ENCODE measurements at places on chromosomes 3 and 15. TPM values are rescaled to one million over a fixed set of nuclear protein-coding genes. Genes with fewer than 3 reads are reported as not detected.
A peak's percentile ranks its signal among the peaks of the same experiment; 100 is the strongest.

Gene ANKRD63
- not detected for total RNA-seq

Gene CNTN6
- 0.47 TPM for total RNA-seq

- no peak overlapping the region for H3K4me3 ChIP-seq
- no peak for DNase-seq
- H3K36me3 ChIP-seq: no peaks in the 10 kb centered on the region
- no peaks in the 10 kb centered on the region for H3K27me3 ChIP-seq
- no peaks in the 10 kb centered on the region for H3K4me1 ChIP-seq
Measured at GRCh38 chr15:99981191-99981647, 248.0 kb upstream of the LYSMD4 start.

GRCh38 chr15:33211176-33211808 lies 16.8 kb upstream of the FMN1 start:
- DNase-seq: no peak
- no peak overlapping the region for H3K4me3 ChIP-seq
- H3K36me3 ChIP-seq: no peaks in the 10 kb centered on the region
- H3K4me1 ChIP-seq: no peaks in the 10 kb centered on the region

DNA sequence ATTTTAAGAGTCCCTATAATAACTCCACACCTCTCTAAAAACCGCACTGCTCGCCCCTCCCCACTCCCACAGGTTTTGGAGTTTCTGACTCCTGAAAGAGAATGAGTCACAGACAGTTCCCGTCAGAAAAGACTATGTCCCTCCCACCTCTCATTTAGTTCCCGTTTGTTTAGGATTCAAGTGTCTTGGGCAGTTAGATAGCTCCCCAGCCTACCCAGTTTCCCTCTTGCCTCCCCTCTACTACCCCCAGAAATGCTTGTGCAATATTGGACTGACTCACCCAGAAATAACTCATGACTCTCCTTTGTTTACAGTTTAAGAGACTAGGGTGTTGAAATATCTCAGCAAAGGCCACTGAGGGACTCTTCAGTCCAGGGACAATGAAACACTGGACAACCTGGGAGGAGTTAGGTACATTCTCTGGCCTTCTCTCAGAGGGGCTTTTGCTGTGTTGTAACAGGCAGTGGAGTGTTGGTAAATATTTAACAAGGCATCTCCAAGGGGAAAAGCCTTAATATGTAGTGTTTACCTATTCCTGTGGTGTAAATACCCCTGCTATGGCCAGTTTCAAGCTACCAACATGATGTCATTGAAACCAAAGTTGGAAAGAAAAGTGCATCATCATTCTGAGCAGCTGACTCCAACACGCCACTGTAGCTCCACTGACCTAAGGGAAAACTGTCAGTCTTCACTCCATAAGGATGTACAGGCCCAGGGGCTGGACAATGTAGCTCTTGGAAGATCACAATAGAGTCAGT lies 96.1 kb upstream of the CHD2 start:
- H3K4me1 ChIP-seq: no peaks in the 10 kb centered on the region
- DNase-seq: no peak
- H3K27ac ChIP-seq: peak overlapping the region; percentile 63

DNA sequence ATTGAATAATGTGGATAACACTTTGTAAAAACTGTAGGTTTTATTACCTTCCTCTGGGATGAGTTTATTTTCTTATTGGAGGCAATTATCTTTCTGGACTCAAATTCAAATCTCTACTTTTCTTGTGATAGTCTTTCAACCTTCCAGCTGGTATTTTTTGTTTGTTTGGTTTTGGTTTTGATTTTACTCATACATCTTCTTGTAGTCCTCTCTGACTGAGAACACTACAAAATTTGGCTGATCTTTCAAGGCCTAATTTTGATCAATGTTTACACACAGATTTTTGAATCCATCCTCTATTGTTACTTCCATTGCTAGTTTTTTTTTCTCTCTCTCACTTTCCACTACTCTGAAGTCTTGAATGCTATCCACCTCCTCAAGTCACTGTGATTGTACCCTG lies 303.8 kb upstream of the NECTIN3 start:
- H3K36me3 ChIP-seq: no peaks in the 10 kb centered on the region
- H3K4me1 ChIP-seq: no peaks in the 10 kb centered on the region
- no peak overlapping the region for H3K27ac ChIP-seq

Gene LRRC31
- total RNA-seq: 15.6 TPM

DNA sequence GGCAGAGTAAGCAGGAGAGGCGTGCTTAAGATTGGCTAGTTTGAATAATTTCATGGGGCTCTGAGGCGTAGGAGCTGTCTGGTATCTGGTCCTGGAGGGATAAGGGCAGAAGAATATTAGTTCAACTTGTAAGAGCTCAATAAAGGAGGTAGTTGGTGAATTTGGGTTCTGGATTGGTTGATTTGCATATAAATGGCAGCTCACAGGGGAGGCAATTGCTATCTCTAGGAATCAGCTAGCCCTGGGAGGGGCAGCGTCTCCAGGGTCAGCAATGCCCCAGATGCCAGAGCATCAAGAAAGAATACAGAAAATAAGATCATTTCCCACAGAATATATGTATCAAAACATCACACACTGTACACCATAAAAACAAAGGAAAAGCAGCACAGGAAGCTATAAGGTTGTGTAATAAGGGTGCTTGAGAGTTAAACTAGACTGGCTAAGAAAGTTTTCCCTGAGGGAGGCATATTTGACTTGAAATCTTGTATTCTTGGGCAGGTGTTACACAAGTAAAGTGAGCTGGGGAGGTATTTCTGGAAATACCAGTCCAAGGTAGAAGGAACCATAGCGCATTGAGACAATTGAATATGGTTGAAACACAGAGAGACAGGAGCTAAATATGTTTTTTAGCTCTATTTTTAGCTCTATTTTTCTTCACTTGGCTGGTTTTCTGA lies 6.1 kb downstream of the MOBP start:
- H3K36me3 ChIP-seq: no peaks in the 10 kb centered on the region
- H3K27ac ChIP-seq: no peak overlapping the region
- no peaks in the 10 kb centered on the region for H3K4me1 ChIP-seq
- no peaks in the 10 kb centered on the region for H3K27me3 ChIP-seq
- no peak overlapping the region for H3K4me3 ChIP-seq
- no peak for DNase-seq

GRCh38 chr15:50493625-50494024 lies 52.8 kb downstream of the USP50 start:
- no peaks in the 10 kb centered on the region for H3K4me1 ChIP-seq
- no peak overlapping the region for H3K4me3 ChIP-seq
- H3K27me3 ChIP-seq: no peaks in the 10 kb centered on the region
- no peak for DNase-seq
- no peak overlapping the region for H3K27ac ChIP-seq
- H3K36me3 ChIP-seq: no peaks in the 10 kb centered on the region

Gene FOXL2
- not detected for total RNA-seq

DNA sequence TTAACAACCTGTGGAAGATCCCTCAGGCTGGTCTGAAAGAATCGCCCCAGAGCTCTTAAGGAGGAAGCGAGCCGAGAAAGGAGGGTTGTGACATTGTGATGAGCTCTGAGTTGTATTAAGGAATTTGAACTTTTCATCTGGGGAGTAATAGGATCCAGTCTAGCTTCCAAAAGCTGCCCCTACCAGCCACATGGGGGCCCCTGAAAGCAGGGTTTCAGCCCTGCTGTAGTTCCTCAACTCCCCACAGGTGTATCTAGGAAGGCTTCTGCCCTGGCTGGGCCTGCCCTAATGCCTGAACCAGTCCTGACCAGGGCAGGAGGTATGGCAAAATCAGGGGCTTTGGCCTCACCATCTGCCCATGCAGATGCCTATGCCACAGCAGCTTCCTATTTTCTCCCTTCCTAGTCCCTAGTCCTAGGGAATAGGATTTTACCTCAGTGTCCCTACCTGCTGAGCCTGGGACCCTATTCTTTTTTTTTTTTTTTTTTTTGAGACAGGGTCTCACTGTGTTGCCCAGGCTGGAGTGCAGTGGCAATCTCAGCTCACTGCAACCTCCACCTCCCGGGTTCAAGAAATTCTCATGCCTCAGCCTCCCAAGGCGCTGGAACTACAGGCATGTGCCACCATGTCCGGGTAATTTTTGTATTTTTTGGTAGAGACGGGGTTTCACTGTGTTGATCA lies 5.0 kb upstream of the AP3S2 start:
- H3K27ac ChIP-seq: peak overlapping the region; percentile 55
- no peak overlapping the region for H3K4me3 ChIP-seq
- DNase-seq: peak; percentile 57
- no peaks in the 10 kb centered on the region for H3K27me3 ChIP-seq
- H3K4me1 ChIP-seq: peaks cover 16% of the 10 kb centered on the region

GRCh38 chr3:180135101-180135500 lies 98.4 kb upstream of the PEX5L start:
- no peaks in the 10 kb centered on the region for H3K36me3 ChIP-seq
- no peaks in the 10 kb centered on the region for H3K27me3 ChIP-seq
- H3K4me3 ChIP-seq: no peak overlapping the region
- DNase-seq: no peak
- no peak overlapping the region for H3K27ac ChIP-seq

GRCh38 chr15:97545799-97546198 lies 414.7 kb upstream of the ARRDC4 start:
- no peak for DNase-seq
- no peaks in the 10 kb centered on the region for H3K4me1 ChIP-seq
- H3K36me3 ChIP-seq: no peaks in the 10 kb centered on the region
- no peak overlapping the region for H3K4me3 ChIP-seq
- no peaks in the 10 kb centered on the region for H3K27me3 ChIP-seq

Gene LRRIQ4
- not detected for total RNA-seq

Gene MINAR1
- total RNA-seq: 0.13 TPM

Gene ONECUT1
- not detected for total RNA-seq

Gene CPNE4
- 0.53 TPM for total RNA-seq

Gene C3orf80
- total RNA-seq: 0.88 TPM

Gene CADPS
- total RNA-seq: 8.2 TPM

- DNase-seq: no peak
- H3K4me1 ChIP-seq: no peaks in the 10 kb centered on the region
- no peaks in the 10 kb centered on the region for H3K27me3 ChIP-seq
- H3K4me3 ChIP-seq: no peak overlapping the region
Measured at GRCh38 chr15:70420086-70420947, 322.6 kb upstream of the TLE3 start.

Gene FOXB1
- not detected for total RNA-seq

Gene LRTM1
- not detected for total RNA-seq

GRCh38 chr3:117417411-117417810 lies 707.8 kb downstream of the TUSC7 start:
- H3K27ac ChIP-seq: no peak overlapping the region
- H3K4me1 ChIP-seq: no peaks in the 10 kb centered on the region
- no peaks in the 10 kb centered on the region for H3K36me3 ChIP-seq
- no peak overlapping the region for H3K4me3 ChIP-seq
- no peak for DNase-seq
- no peaks in the 10 kb centered on the region for H3K27me3 ChIP-seq
